ENCODE measurements at places on chromosomes 2 and 18. TPM values are rescaled to one million over a fixed set of nuclear protein-coding genes. Genes with fewer than 3 reads are reported as not detected.

Gene RPL31
- total RNA-seq, result 954 TPM

DNA sequence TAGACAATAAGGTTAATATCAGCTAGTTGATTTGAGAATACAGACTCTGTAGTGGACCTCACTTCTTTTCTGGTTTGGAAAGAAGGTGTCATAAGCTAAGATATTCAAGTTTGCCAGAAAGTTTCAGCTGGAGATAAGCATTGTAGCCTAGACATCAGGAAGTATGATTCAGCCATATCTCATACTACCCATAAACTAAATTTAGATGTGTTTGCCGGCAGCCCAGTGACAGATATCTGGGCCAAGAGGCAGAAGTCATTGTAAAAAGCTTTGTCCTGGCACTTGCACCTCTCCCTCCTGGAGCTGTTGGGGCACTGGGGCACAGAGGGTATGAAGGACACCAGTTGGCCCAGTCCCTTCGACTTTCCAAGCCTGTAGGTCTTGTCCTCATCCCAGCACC lies 128.0 kb downstream of the EPHA4 start:
- no peak for DNase-seq

DNA sequence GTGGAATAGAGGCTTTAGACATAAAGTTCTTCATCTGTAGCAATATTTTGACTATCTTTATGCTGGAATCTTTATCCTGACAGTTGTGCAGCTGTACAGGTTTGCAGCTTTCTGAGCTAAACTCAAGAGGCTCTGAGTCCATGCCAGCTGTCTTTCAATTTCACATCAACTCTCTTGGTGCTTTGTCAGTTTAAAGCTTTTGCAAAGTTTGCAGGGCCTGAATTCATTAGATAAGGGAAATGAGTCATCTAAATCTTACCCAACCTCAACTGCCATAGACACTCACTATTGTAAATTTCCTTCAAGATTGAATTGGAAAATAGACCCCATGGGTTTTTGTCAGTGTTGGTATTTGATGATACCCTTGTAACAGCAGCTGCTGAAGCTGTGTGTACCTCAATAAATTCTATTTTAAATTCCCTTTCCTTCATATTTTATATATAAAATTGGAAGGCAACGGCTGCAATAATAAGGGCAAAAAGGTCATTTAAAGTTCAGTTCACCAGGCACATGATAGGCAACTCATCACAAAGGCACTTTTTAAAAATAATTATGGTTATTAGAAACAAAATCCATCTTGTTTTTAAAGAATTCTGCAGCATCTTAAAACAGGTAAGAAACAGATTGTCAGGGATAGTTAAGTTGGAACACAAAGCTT lies 169.9 kb upstream of the SLC39A10 start:
- no peak for DNase-seq

Gene SNX17
- total RNA-seq, result 47.7 TPM

Gene MCEE
- 8.6 TPM for total RNA-seq

Gene CTAGE1
- total RNA-seq, result not detected

DNA sequence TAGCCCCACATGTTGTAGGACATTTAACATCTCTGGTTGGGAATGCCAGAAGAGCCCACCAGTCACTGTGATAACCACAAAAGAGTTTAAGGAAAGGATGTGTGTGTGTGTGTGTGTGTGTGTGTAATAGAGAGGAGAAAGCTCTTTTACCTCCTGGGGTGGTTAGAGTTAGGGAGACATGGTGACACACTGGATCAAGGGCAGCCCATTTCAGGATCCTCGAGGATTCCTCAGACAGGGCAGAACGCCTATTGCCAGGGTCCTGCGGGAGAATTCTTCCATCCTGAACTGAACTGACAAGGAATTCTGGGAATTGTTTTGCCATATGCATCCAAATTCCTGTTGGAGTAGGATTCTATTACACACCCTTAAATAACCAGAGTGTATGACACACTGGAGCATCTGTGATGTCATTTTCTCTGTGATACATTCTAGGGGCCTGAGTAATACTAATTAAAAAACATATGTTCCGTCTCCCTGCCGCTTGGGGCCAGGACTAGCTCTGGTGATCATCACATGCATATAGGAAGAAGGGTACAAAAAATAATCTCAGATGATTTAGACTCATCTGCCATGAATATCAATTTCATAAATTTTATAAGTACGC lies 156.4 kb upstream of the MMADHC start:
- DNase-seq, result no peak

Gene G6PC2
- total RNA-seq, result not detected

Gene QPCT
- 22.0 TPM for total RNA-seq

All from frontal cortex (tissue), 4 donors.